NCI-H524 (cell line): ENCODE measurements at places on chromosomes 7 and 10.

GRCh38 chr7:123285076-123285700 is 85.4 kb upstream of the SLC13A1 start:
- no peak for DNase-seq

- DNase-seq = no peak
Measured at GRCh38 chr10:128047351-128047750, 78.9 kb downstream of the MKI67 start.

DNA sequence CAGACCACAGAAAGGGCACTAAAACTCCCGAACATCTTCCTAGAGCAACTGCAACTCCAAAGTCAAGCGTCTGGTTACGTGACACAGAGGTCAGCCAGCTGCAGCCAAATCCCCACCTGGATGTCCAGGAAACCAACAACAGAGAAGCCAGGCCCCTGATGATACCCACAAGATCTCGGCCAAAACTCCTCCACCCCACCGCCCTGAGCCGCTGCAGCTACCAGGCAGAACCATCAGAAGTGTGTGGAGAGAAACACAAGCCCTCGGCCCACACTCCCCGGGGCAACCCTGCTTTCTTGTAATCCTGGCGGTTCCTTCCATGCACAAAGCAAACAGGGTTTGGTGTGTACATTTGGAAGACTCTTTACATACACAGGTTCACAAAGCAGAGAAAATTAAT is 8.7 kb downstream of the CHST15 start:
- DNase-seq = no peak

GRCh38 chr7:124557101-124557500 is 208.5 kb downstream of the GPR37 start:
- DNase-seq = peak; percentile 6

DNA sequence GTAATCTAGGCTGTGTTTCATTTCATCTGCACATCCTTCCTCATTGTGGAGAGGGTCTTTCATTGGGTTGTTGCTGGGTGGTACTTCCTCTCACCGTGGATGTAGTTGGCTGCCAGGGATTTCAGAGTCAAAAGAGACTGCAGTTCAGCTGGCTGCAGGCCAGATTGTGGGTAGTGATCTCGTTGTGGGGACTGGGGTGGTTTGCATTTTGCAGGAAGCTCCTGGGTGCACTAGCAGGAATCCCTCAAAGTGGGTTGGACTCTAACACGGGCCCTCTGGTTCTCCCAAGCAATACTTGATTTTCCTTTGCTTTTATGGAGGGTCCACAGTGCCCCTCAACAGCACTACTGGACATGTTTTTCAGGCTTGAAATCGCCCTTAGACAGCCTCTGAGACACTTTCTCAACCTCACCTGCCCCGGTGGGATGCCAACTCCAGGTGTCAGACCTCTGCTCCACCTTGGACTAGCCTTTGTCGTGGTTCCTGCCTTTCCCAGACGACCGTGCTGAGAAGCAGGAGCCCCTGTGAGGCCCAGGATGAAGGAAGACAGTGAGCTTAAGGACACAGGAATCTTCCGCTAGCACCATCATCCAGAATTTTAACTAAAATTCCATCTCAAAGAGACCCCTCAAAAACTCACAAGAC is 23.9 kb upstream of the ZNF273 start:
- DNase-seq = no peak

- no peak for DNase-seq
Measured at GRCh38 chr7:86991093-86991769, 68.2 kb downstream of the ELAPOR2 start.

- peak; percentile 20 for DNase-seq
Measured at GRCh38 chr10:92690211-92690914, 608 bp downstream of the HHEX start.

DNA sequence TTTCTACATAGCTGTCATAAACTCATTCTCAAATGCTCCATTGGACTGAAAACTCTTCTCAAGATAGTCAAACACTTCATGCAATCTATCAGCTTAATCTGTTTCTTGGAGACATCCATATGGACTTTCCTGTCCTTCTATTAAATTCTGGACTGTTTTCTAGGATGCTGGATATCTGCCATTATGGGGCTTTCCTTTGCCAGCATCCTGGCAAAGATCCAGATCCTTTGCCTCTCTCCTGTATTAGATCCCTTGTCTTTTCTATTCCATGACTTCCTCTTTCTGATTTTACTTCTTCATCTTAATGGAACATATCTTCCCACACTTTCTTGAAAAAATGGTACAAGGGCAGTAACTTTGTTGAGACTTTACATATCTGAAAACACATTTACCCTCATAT is 35.9 kb upstream of the SKAP2 start:
- DNase-seq = peak; percentile 2

GRCh38 chr7:133428876-133429275 is 176.0 kb downstream of the EXOC4 start:
- no peak for DNase-seq
